ENCODE measurements at places on chromosomes 3 and 15.

DNA sequence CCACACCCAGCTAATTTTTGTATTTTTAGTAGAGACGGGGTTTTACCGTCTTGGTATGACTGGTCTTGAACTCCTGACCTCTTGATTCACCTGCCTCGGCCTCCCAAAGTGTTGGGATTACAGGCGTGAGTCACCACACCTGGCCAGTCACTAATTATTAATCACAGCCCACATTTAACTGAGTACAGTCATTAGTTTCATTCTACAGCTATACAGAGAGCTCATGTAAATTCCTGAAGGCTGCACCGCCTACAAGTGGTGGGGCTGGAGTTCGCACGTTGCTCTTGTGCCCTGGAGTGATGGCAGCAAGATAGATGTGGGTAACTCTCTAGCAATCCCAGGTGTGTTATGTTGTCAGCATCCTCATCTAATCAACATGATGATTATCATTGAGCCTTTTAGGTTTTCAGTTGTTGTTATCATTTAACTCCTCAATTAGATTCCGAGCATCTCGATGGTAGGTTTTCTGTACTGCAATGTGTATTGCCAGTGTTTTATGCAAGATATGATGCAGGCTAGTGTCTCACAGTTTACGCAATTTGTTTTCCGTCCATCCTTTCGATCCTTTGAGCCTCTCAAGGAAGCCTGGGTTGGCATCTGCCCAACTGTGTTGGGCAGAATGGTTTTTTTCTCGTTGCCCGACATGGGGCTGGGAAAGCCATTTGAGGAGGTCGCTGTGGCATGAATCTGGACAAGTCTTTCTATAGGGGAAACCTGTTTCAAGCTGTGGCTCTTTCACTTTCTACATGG is 216.3 kb downstream of the LPP start:
- no peak for DNase-seq

- DNase-seq = no peak
Observed at GRCh38 chr3:44252332-44252959, 10.8 kb downstream of the TOPAZ1 start.

DNA sequence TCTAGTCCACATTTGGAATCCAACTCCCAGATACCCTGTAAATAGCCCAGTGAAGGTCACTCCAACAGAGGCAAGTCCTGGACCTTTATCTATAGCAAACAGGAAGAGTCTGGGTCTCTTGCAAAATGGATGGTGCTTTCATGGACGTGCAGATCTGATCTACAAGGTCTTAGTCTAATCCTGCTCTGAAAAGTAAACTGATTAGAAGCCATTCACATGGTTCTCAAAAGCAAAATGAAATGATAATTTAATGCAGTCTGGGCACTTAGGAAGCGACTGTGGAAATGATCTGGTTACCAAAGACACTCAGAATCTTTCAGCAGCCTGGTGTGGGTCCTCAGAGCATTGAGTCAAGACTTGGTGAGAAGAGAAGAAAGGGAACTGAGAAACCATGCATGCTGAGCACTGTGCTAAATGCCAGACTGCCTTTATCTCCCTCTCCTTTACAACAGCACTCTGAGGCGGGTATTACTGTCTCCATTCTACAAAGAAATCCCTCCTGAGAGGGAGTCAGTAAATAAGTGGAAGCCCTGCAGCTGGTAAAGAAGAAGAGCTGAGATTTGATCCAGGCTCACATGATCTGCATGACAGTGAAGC is 29.0 kb downstream of the AQP9 start:
- peak; percentile 45 for DNase-seq

GRCh38 chr3:53100818-53101466 is 29.3 kb downstream of the RFT1 start:
- DNase-seq = no peak

GRCh38 chr3:172181932-172182586 is 142.7 kb downstream of the FNDC3B start:
- peak; percentile 74 for DNase-seq

GRCh38 chr3:89859757-89860156 is 752.3 kb downstream of the EPHA3 start:
- no peak for DNase-seq

DNA sequence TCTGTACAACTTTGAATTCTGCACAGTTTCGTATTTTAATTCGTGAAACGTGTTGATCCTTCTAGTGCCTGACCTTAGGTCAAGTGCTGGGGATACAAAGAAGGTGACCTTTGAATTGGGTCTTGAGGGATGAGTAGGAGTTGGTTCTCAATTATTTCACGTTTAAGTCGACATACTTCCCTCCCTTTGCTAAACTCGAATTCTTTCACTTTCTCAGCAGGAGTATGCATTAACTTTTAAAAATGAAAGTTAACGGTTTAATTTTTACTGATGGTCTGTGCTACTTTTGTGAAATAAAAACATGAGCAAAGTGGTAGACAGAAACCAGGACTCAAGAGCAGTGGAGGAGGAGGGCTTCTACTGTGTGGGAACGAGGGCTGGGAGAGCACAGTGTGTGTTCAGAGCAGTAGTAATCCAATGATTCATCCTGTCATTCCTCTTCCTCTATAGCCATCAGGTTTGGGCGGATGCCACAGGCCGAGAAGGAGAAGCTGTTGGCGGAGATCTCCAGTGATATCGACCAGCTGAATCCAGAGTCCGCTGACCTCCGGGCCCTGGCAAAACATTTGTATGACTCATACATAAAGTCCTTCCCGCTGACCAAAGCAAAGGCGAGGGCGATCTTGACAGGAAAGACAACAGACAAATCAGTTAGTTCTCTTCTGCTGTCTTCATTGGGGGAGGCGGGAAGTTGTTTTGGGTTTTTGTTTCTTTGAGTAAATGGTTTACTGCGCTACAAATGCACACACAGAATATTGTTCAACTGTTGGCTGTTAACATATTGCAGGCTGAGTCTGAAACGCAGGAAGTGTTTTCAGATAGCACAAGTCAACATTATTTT is 78.6 kb upstream of the TSEN2 start:
- peak; percentile 99 for DNase-seq

DNA sequence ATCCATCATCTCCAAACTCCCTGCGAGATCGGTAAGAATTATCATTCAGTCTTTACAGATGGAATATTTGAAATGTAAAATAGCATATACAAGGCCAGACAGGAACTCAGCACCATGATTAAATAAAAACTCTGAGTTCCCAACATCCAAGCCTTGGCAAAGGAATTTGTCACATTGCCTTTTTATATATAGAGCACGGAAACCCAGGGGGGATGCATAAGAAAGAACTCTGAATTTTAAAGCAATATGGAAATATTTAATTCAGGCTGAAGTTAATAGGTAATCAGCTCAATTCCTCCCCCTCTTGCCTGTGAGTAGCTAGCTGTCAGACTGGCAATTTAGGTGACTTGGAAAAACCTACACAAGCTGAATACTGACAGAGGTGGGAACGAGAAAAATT is 217.9 kb upstream of the KCNMB2 start:
- no peak for DNase-seq

DNA sequence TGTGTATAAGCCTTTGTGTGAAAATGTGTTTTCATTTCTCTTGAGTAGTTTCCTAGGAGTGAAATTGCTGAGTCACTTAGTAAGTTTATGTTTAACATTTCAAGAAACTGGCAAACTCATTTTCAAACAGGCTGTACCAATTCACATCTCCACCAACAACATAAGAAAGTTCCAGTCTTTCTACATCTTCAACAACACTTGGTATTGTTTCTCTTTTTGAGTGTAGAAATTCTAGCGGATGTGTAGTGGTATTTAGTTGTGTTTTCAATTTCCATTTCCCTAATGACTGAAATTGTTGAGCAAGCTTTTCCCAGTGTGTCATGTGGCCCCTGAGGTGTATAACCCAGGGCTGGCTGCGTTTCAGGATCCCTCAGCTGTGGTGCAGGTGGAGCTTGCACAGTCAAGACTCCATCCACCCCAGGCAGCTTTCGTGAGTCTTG is 258.5 kb downstream of the PDCD6IP start:
- DNase-seq = peak; percentile 82

- DNase-seq = peak; percentile 2
Observed at GRCh38 chr3:20225769-20226168, 39.8 kb upstream of the SGO1 start.

DNA sequence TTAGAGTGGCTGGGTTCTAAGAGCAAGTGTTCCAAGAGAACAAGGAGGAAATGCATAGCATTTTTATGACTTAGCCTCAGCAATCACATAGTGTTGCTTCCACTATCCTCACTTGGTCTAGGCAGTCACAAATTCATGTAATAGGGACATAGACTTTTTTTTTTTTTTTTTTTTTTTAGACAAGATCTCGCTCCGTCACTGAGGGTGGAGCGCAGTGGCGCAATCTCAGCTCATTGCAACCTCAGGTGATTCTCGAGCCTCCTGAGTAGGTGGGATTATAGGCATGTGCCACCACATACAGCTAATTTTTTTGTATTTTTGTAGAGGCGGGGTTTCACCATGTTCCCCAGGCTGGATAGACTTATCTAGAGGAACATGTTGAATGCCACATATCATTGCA is 4.7 kb upstream of the GNB4 start:
- no peak for DNase-seq

DNA sequence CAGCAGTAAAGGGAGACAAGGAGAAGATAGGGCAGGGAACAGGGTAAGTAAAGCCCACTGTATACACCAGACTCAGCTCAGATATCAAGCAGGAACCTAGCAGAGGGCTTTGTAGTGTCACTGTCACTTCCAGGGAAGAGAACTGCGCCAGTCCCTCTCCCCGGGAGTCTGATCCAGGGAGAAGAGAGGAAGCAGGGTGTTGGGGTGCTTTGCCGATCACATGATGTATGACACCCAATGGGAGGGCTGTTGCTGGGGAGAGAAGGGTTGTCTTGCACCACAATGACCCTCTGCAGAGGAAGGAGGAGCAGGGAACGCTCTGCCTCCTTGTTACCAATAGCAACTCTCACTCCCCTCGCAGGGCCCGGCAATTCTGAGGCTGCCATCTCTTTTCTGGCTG is 147.2 kb upstream of the SLC2A2 start:
- peak; percentile 58 for DNase-seq

GRCh38 chr3:73435055-73435454 is 189.7 kb downstream of the PDZRN3 start:
- DNase-seq = no peak

DNA sequence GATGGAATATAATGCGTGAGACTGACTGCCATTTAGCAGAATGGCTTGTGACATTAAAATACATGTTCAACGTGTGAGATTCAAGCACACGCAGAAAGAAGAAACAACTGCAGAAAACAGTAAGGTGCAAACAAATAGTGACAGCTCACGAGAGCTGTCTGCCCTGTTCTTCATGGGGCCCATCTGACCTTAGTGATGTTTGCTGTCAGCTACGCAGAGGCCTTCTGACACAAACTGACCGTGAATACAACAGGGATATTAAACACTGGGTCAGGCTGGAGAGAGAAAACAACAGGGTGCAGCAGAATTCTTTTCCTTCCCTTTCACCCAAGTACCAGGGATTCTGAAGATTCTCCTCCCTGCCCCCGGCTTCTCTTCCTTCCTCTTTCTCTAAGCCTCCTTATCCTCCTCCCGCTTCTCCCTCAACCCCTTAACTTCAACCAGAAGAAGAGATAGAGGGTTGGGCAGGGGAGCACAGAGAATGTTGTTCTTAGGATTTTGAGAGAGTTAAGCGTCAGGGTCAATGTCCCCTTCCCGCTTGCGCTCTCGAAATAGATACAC is 2.1 kb downstream of the TNFAIP8L3 start:
- DNase-seq = peak; percentile 46

DNA sequence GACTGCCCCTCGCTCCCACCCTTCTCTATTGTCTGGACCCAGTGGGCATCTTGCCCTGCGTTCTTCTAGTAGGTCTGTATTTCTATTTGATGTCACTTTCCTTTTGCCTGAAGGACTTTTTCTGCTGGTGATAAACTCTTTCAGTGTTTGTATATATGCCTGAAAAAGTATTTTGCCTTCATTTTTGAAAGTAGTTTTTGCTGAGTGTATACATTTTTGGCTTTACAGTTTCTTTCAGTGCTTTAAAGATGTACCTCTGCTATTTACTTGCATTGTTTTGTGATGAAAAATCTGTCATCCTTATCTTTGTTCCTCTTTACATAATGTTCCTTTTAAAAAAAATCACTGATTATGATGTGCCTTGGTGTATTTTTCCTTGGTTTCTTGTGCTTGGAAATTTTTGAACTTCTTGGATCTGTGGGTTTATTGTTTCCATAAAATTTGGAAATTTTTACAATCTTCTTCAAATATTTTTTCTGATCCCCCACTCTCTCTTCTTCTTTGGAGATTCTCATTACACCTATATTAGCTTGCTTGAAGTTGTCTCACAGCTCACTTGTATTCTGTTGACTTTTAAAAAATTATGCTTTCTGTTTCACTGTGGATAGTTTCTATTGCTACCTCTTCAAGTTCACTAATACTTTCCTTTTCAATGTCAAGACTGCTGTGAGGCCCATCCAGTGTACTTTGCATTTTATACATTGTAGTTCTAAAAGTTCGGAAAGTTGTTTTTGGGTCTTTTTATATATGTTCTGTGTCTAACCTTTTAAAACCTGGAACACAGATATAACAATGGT is 67.8 kb downstream of the RGMA start:
- DNase-seq = no peak

DNA sequence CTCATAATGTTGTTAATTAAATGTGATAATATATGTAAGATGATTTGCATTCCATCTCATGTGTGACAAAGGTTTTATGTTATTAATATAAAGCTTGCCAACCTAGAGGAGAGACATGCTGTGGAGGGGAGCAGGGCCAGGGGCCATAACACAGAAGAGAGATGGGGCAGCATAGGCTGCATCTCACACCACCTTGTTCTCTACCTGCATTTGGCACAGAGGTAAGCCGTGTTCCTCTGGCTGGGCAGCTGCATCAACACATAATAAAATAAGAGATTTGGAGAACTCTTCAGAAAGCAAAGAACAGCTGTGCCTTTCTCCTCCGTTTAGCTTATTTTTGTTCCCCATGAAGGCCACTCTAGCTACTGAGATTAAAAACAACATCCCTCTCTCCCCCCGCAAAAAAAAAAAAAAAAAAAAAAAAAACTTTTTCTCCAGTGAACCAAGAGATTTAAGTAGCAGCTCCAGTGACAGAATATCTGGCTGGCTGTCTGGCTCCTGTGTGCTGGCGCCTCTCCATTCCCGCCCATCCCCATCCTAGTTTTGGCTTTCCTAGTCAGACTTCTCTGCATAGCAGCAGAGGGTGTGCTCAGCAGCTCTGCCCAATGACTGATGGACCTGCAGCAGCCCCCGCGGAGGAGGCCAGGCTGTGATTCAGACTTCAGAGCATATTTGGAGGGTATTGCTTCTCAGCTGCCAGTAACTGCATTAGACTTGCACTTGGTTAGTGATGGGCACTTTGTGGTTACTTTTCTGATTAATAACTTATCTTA is 52.2 kb upstream of the STXBP5L start:
- no peak for DNase-seq

GRCh38 chr3:196051282-196052076 is 30.4 kb downstream of the TFRC start:
- DNase-seq = no peak

DNA sequence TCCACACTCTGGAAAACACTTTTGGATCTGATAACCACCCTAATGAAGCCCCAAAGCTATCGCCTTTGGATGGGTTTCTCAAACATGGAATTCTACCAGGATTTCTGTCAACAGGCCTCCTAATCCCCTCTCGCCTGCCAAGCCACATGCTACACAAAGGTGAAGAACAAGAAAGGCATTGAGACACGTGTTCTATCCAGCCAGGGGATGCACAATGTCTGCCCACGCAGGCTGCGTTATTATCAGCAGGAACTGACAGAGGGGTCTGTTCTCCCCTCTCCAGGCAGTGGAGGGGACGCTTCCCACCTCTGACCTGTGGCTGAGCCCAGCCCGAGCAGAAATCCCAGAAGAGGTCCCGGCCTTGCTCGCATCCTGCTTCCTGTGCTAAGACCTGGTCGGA is 45.4 kb upstream of the THBS1 start:
- DNase-seq = no peak

- peak; percentile 40 for DNase-seq
Observed at GRCh38 chr15:62391641-62392262, 226.7 kb upstream of the C2CD4B start.

- peak; percentile 83 for DNase-seq
Observed at GRCh38 chr3:64030741-64031140, 7.4 kb upstream of the PSMD6 start.

Measured in suppressor macrophage treated with lipopolysaccharide for 1 hour (primary cell).